T-helper 17 cell (primary cell): ENCODE measurements at places on chromosomes 6 and 20.

DNA sequence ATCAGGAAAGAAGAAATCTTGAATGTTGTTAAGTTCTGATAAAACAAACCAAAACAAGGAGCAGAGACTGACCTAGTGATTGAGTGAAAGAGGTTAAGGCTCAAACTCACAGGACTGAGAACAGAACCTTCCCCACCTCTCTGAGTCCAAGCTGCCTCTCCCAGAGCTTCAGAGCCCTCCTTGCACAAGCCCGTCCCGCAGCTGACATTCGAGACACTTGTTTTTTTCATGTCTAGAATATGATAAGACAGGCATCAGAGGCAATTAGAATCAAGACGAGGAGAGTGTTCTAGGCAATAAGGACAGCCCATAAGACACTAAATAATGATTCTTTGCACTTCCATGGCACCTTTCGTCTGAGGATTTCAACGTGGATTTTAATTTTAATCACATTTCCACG is 140.6 kb downstream of the PXDC1 start:
- no peak for DNase-seq

DNA sequence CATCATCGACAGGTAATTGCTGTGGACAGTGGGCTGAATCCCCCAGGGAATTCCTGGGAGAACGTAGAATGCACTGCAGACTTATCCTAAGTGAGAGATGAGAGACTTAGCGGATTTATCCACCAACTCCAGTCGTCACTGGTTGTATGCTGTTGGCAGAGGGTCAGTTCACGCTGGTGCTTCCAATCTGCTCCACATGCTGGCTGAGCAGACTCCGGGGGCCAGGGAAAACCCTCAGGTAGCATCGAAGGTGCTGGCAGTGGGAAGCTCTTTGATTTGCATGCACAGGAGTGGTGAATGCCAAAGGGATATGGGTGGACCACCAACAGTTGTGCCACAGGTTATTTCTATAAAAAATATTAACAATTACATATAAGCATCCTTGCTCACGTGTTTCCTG is 20.2 kb downstream of the TTLL9 start:
- DNase-seq, result no peak

GRCh38 chr6:33904050-33904746 is 100.4 kb upstream of the MLN start:
- peak; percentile 28 for DNase-seq

GRCh38 chr20:39857187-39857586 is 831.8 kb downstream of the MAFB start:
- DNase-seq, result no peak

DNA sequence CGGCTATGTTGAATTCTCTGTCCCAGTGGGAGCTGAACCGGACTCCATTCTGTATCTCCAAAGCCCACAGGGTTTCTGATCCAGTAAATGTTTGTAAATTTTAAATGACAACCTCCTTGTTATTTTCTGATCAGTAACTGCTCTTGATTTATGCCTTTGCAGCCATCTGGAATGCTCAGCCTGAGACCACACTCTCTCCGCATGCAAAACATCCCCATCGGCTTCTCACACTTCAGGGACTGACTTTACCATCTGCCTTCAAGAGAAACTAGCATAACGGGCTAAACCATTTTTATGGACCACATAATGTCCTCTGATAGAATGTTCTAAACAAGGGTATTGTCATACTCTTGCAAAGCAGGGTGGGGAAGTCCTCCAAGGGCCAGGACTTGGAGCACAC is 94.5 kb upstream of the FOXQ1 start:
- DNase-seq, result no peak
